ENCODE measurements at places on chromosomes 12 and 14.

GRCh38 chr14:61603736-61604135 is 91.6 kb upstream of the HIF1A start:
- no peak for DNase-seq

- peak; percentile 10 for DNase-seq
Observed at GRCh38 chr14:96567289-96567899, 65.2 kb downstream of the PAPOLA start.

DNA sequence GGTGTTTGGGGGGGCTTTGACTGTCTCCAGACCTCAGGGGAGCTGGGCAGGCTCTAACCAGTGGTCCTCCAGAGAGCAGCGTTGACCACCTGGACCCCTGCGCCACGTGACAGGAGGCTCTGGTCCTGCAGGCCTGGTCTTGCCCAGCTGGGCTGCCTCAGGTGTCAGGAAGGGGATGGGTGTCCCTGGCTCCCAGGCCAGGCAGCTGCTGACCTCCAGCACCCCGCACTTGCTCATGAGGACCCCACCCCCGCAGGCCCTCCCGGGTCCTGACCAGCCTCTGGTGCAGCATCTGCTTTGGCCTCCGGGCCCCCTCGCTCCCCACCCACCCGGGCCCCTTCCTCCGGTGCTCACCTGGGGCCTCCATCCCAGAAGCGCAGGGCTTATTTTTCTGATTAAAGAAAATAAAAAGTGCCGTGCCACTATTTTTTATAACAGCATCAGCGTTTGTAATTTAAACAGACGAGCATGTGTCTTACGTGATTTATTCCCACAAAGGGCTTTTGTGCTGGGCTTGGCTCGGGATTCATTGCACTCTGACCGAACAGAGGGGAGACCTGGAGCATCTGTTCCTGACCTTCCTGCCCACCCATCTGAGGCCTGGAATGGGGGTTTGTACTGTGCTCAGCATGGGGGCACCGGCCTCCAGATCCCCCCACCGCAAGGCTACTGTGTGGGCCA is 21.7 kb downstream of the FBRSL1 start:
- DNase-seq = no peak

- DNase-seq = no peak
Observed at GRCh38 chr14:62329427-62329826, 567.2 kb downstream of the SNAPC1 start.

DNA sequence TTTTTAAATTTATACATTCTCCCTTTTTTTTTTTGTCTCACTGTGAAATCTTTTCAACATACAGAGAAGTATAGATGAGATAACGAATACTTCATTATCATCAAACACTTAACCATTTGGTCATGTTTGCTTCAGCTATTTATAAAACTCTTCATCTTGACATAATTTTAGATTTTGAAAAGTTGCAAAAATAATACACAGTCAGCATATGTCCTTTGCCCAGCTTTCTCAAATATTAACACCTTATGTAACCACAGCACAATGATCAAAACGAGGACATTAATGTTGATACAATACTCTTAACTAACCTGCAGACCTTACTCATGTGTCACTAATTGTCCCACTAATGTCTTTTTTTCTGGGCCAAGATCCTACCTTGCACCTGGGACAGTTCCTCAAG is 36.0 kb downstream of the DACT1 start:
- DNase-seq = no peak

- no peak for DNase-seq
Observed at GRCh38 chr12:122243965-122244364, 18.1 kb upstream of the DIABLO start.

DNA sequence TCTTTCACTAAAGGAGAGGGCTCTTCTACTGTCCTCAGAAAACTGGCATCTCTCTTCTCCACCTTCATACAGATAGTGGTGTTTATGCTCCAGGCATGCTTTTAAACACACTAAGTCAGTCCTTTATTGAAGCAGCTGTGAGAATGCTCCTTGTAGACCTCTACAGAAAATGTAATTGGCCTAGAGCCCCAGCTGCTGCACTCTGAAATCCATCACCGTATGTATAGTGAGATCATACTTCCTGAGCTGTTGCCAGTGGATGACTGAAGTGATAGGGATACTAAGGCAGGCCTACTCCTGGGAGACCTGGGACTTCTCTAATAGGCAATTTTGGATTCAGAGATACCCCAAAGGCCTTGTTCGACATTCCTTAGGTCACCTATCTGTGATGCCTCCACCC is 535.4 kb downstream of the RPS29 start:
- no peak for DNase-seq

DNA sequence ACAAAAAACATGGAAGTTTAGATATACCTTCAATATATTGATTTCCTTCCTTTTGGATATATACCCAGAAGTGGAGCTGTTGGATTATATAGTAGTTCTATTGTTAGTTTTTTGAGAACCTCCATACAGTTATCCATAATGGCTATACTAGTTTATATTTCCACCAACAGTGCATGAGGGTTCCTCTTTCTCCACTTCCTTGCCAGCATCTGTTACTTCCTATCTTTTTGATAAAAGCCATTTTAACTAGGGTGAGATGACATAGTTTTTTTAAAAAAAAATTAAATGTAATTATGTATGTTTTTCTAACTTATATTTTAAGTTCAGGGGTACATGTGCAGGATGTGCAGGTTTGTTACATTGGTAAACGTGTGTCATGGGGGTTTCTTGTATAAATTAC is 10.0 kb upstream of the SLC38A4 start:
- DNase-seq = no peak

Measured in NCI-H1417 treated with DMSO at 0.1 percent for 48 hours (cell line).